Type B pancreatic cell (in vitro differentiated cells): ENCODE measurements at places on chromosomes 2 and 18. TPM values are rescaled to one million over a fixed set of nuclear protein-coding genes. Genes with fewer than 3 reads are reported as not detected.

DNA sequence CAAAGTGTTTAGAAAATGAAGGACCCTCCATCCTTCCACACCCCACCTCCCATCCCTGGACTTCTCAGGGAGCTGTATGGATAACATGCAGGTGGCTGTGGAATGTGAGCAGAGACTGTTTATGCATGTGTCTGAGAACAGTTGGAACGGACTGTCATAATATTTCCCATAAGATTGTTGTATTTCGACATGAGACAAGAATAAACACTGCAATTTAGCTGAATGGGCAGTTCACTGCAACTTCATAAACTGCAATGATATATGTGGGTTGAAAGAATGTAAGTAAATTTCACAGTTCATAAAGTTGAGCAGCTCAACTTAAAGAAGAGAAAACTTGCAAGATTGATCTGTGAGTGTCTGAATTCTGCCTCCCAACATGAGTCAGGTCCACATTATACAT is 74.6 kb downstream of the MEP1B start:
- no peaks in the 10 kb centered on the region for H3K4me1 ChIP-seq
- no peak for DNase-seq
- no peaks in the 10 kb centered on the region for H3K36me3 ChIP-seq
- H3K27ac ChIP-seq, result no peak overlapping the region

ALPP gene
- 0.27 and 1.5 TPM in 2 replicates for total RNA-seq

CIB4 gene
- total RNA-seq, result not detected in 2 replicates

DNA sequence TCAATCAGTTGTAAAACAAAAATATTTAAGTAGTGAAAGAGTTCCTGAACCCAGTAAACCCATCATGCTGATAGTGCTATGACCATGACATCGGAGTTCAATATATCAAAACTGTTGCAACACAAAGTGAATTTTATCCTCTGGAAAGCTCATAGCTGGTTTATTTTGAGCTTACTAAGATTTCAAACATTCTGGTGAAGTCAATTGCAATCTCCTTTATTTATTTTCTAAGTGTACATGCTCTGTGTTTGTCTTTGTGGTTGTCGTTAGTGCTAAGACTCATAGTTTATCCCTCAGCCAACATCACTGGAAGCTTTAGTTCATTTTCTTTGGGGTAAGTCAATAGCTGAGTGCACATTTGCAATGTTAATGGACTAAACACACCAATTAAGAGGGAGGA is 91.9 kb downstream of the QPCT start:
- H3K27ac ChIP-seq, result no peak overlapping the region
- no peak overlapping the region for H3K4me3 ChIP-seq
- no peaks in the 10 kb centered on the region for H3K4me1 ChIP-seq
- H3K27me3 ChIP-seq, result peaks cover 3% of the 10 kb centered on the region

- no peak overlapping the region for H3K4me3 ChIP-seq
- H3K36me3 ChIP-seq, result peaks cover 13% of the 10 kb centered on the region
- H3K4me1 ChIP-seq, result peaks cover 7% of the 10 kb centered on the region
- no peak overlapping the region for H3K27ac ChIP-seq
- DNase-seq, result no peak
Measured at GRCh38 chr2:205998583-205998982, 87.4 kb downstream of the INO80D start.

RFX8 gene
- 1.1 TPM in 1 of 2 replicates, not detected in the other for total RNA-seq

- no peaks in the 10 kb centered on the region for H3K27me3 ChIP-seq
- no peak overlapping the region for H3K4me3 ChIP-seq
- H3K27ac ChIP-seq, result no peak overlapping the region
- H3K4me1 ChIP-seq, result peaks cover 22% of the 10 kb centered on the region
- DNase-seq, result no peak
- H3K36me3 ChIP-seq, result no peaks in the 10 kb centered on the region
Measured at GRCh38 chr2:16644221-16644925, 21.3 kb downstream of the CYRIA start.

DNA sequence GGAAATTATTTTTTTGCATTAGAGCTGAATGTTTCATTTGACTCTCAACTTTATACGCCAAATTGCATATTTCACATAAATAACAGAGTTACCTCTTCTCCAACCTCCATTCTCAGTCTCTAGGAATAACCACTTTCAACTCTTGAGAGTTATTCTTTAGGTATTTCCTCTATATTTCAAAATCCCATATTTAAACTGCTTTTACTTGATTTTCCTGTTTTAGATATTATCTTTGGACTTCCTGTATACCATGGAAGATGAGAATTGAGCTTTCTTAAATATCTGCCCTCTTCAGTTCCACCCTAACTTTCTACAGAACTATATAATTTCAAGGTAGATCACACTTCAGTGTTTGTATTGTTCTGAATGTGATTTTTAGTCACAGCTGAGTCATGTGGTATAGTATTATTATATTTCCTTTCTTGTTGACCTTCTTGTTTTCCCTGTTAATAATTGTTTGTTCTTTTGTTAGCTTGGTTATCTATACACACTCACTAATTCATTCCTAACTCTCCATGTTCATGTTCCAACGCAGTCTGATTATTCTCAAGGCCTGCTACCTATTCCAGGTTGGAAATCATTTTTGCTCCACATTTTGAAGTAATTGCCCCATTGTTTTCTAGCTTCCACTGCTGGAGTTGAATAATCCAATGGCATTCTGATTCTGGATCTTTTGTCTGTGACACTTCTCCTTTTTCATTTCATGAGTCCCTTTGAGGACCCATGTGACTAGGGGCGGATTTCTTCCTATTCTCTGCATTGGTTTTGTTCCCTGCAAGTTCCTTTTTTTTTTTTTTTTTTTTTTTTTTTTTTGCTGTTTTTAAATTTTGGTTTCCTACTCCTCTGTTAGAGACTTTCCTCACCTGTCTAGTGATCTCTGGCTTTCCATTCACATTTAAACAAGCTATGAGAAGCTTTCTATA is 156.8 kb upstream of the RBMS1 start:
- H3K27me3 ChIP-seq, result no peaks in the 10 kb centered on the region
- H3K36me3 ChIP-seq, result no peaks in the 10 kb centered on the region
- DNase-seq, result no peak
- H3K27ac ChIP-seq, result peak overlapping the region; percentile 60
- peaks cover 11% of the 10 kb centered on the region for H3K4me1 ChIP-seq

DNA sequence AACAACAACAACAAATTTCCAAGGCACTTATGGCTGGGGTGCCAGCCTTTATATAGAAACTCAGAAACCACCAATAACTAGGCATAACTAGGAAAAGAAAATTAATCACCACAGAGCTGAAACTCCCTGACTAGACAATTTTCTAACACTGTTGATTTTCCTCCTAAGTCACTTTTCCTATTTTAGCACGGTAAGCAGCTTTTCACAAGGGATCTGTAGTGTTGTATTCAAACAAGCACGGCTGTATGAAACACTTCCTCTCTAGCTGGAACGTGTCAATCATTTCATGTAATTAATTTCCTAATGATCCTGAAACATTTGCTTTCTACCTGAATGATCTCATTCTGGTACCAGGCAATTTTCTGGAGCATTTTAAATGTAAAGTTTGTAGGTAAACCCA is 645.0 kb downstream of the IRS1 start:
- no peaks in the 10 kb centered on the region for H3K27me3 ChIP-seq
- peak overlapping the region; percentile 36 for H3K4me3 ChIP-seq
- no peaks in the 10 kb centered on the region for H3K36me3 ChIP-seq
- peak overlapping the region; percentile 41 for H3K27ac ChIP-seq

DNA sequence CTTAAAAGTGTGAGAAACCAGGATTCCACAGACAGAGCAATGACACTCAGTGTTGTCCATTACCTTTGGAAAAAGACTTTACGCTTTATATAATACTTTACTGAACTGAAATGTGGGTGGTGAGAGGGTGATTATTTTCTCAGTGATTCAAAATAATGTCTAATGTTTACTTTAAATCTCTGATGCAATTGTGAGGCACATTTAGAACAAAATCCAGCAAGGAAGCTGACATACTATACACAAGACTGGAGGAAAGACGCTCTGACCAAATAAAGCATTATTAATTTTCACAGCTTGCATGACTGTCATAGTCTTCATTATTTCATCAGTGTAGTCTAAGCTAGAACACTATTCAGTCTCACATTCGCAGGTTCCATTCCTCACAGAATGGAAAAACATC is 34.1 kb upstream of the STAT1 start:
- no peaks in the 10 kb centered on the region for H3K27me3 ChIP-seq
- no peak overlapping the region for H3K27ac ChIP-seq
- peaks cover 14% of the 10 kb centered on the region for H3K4me1 ChIP-seq
- no peak for DNase-seq
- H3K4me3 ChIP-seq, result no peak overlapping the region
- H3K36me3 ChIP-seq, result no peaks in the 10 kb centered on the region

- no peaks in the 10 kb centered on the region for H3K36me3 ChIP-seq
- no peak overlapping the region for H3K4me3 ChIP-seq
- no peaks in the 10 kb centered on the region for H3K4me1 ChIP-seq
- H3K27ac ChIP-seq, result no peak overlapping the region
Measured at GRCh38 chr2:10826625-10827024, 14.0 kb upstream of the PDIA6 start.

DNA sequence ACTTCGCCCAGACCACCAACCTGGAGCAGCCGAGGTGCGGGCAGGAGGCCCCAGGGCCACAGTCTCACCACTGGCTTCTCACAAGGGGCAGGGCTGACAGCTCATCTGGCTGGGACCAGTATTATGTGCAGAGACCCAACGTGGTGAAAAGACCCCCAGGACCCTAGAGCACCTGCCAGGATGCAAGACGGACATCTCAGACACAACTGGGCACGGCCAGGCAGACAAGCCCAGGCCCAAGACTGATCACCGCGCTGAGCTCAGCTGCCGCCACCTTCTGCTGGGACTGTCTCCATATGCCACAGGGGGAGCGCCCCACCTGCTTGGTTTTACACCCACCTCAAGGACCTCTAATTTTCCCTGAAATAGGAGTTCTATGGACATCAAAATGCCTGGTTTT is 23.2 kb downstream of the HDAC4 start:
- DNase-seq, result no peak
- peaks cover 7% of the 10 kb centered on the region for H3K36me3 ChIP-seq
- no peaks in the 10 kb centered on the region for H3K27me3 ChIP-seq
- H3K27ac ChIP-seq, result no peak overlapping the region

AKAIN1 gene
- 0.95 and 1.1 TPM in 2 replicates for total RNA-seq

DNA sequence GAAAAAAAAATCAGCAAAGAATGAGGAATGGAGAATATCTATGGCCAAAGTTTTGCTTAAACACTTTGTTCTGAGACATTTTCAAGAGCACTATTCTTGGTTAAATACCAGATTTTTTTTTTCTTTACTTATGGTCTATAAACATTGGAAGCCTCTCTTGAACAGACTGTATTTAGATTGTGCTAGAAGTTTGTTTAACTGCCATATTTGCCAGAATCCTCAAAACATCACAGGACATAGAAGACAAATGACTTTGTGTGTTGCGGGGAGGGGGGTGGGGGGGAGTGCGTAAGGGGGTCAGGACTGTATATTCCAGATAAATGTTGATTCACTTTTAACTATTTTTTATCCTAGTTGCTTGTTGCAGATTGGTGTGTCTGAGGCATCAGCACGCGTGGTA is 262.0 kb downstream of the MEIS1 start:
- H3K4me1 ChIP-seq, result peaks cover 72% of the 10 kb centered on the region
- H3K36me3 ChIP-seq, result no peaks in the 10 kb centered on the region
- DNase-seq, result no peak
- peak overlapping the region; percentile 35 for H3K27ac ChIP-seq

DNAJC5G gene
- not detected in 2 replicates for total RNA-seq

- H3K4me3 ChIP-seq, result no peak overlapping the region
- H3K27me3 ChIP-seq, result no peaks in the 10 kb centered on the region
- peaks cover 25% of the 10 kb centered on the region for H3K4me1 ChIP-seq
- H3K27ac ChIP-seq, result no peak overlapping the region
- DNase-seq, result no peak
Measured at GRCh38 chr2:20563251-20563650, 87.6 kb downstream of the HS1BP3 start.

DNA sequence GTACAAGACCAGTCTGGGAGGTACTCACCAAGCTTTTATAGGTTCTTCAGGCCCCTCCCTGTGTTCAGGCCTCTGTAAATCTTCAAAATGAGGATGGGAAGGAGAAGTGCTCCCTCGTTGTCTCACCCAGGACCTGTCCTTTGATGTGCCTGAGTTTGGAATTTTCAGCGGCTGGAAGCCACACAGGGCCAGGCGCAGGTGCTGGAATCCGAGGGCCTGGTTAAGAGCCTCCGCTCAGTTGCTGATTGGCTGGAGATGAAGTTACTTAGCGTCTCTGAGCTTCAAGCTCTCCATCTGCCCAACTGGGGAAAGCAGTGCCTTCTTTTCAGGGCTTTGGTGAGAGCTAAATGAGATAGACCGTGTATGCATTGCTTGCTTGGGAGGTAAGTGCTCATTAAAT is 30.0 kb downstream of the HJURP start:
- no peak for DNase-seq
- H3K4me1 ChIP-seq, result no peaks in the 10 kb centered on the region
- H3K27ac ChIP-seq, result no peak overlapping the region
- H3K36me3 ChIP-seq, result no peaks in the 10 kb centered on the region

GRCh38 chr18:984004-984403 is 79.3 kb downstream of the ADCYAP1 start:
- no peak overlapping the region for H3K27ac ChIP-seq
- H3K36me3 ChIP-seq, result no peaks in the 10 kb centered on the region
- H3K4me3 ChIP-seq, result no peak overlapping the region

DNA sequence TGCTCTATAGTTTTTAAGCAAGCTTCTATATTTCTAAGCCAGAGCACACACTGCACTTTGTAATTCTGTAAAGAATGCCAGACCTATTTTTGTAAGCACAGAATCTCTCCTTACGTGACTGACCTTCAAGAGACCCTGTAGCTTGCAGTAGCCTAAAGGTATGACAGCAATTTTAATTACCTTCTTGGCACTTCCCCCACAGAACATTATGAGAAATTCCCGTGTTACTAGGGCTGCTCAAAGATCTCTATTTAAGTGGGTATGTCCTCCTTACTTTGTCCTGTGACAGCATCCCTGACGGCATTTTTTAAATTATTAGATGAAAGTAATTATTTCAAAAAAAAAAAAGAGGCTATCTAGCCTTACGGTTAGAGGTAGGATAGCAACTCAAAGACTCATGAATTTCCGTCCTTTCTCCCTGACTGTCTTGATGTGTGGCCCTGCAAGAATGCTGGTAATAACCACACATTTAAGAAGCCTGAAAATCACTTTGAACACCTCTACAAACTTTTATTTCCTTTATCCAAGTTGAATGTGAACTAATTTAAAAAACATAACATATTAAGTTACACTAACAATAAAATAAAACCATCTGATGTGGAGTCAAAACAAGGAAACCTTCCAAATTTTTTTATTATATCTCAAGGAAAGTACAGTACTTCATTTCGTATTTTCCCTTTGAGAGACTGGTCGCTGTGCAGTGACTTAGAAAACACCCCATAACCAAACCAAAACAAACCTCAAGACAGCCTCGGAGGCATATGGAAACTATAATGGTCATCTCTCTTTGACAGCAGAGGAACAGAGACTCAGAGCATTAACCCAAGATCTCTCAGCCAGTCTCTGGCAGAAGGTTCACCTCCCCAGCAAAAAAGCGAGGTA is 54.9 kb downstream of the THUMPD2 start:
- no peak overlapping the region for H3K4me3 ChIP-seq
- peaks cover 4% of the 10 kb centered on the region for H3K36me3 ChIP-seq
- H3K4me1 ChIP-seq, result peaks cover 33% of the 10 kb centered on the region
- no peak for DNase-seq
- H3K27ac ChIP-seq, result no peak overlapping the region

CHST10 gene
- 7.2 and 26.9 TPM in 2 replicates for total RNA-seq

SLC9A2 gene
- 6.3 and 10.0 TPM in 2 replicates for total RNA-seq
